Stimulated activated CD4-positive, alpha-beta T cell treated with anti-CD3 and anti-CD28 coated beads, TNF-alpha, amount 100 ng/mL, for 4 hours (primary cell): ENCODE measurements at places on chromosomes 1 and 21.
A peak's percentile ranks its signal among the peaks of the same experiment; 100 is the strongest.

DNA sequence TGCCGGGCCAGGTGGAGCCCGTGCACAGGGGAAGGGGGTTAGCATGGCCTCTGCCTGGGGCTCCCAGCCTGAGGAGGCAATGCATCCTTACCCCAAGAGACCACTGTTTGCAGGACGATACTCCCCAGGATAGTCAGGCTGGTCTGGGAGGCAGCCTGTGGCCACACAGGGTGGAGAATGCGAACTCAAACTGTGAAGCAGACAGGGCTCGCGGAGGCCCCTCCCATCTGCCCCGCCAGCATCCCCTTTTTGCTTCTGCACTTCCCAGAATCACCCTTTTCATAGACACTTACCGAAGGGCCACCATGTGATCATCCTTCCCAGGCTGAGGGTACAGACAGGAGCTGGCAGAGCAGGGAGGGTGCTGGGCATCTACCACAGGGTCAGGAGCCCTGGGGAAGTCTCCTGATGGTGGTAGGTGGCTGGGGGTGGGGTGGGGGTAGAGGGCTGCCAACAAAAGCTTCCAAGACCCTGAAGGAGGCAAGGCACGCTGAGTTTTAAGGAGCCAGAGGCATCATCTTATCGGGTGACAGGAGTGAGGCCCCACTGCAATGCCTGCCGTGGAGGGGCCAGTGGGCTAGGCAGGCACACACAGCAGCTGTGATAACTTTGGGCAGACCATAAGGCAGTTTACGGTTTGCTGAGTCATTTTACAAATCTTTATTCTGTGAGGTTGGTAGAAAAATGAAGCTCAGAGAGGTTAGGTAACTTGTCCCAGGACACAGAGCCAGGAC is 31.3 kb upstream of the BTG2 start:
- DNase-seq = no peak

GRCh38 chr21:45589686-45590245 is 47.5 kb upstream of the SLC19A1 start:
- no peak for DNase-seq

GRCh38 chr1:26401891-26402290 is 8.7 kb upstream of the LIN28A start:
- no peak for DNase-seq

DNA sequence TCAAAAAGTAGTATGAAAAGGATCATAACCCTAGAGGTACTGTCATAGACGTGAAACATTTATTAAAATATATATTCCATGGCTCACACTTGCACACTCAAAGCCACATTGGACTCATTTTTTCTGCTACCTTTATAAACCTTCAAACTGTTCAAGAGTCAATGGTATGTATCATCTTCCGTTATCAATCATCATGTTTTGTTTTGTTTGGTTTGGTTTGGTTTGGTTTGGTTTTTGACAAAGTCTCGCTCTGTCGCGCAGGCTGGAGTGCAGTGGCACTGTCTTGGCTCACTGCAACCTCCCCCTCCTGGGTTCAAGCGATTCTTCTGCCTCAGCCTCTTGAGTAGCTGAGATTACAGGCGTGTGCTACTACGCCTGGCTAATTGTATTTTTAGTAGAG is 1.8 kb downstream of the IFNAR2 start:
- DNase-seq = no peak

- DNase-seq = no peak
Measured at GRCh38 chr1:2110738-2111673, 60.8 kb downstream of the PRKCZ start.

DNA sequence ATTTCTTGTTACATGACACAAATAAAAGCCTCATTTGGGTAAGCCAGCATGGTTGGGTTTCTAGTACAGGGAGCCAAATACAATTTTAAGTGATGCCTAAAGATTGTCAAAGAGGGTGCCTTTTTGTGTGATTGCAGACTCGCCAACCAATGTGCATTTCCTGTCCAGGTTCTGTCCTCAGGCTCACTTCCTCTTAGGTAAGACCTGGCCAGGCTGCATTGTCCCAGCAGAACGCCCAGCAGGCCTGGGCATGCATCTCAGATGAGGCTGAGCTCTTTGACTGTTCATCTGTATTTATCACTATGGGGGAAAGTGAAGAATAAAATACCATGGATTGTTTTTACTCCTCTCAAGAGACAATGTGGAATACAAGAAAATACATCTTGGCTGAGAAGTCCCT is 49.7 kb downstream of the KCNC4 start:
- DNase-seq = no peak

DNA sequence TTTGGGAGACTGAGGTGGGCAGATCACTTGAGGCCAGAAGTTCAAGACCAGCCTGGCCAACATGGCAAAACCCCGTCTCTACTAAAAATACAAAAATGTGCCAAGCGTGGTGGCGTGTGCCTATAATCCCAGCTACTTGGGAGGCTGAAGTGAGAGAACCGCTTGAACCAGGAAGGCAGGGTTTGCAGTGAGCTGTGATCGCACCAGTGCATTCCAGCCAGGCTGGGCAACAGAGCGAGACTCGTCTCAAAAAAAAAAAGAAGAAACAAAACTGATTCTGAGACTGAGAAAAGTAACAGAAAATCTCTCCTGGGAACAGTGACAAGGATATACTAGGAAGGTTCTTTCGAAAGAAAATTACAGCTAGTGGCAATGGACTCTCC is 20.9 kb downstream of the USP48 start:
- no peak for DNase-seq

- no peak for DNase-seq
Measured at GRCh38 chr1:227449051-227449450, 114.3 kb upstream of the ZNF678 start.

DNA sequence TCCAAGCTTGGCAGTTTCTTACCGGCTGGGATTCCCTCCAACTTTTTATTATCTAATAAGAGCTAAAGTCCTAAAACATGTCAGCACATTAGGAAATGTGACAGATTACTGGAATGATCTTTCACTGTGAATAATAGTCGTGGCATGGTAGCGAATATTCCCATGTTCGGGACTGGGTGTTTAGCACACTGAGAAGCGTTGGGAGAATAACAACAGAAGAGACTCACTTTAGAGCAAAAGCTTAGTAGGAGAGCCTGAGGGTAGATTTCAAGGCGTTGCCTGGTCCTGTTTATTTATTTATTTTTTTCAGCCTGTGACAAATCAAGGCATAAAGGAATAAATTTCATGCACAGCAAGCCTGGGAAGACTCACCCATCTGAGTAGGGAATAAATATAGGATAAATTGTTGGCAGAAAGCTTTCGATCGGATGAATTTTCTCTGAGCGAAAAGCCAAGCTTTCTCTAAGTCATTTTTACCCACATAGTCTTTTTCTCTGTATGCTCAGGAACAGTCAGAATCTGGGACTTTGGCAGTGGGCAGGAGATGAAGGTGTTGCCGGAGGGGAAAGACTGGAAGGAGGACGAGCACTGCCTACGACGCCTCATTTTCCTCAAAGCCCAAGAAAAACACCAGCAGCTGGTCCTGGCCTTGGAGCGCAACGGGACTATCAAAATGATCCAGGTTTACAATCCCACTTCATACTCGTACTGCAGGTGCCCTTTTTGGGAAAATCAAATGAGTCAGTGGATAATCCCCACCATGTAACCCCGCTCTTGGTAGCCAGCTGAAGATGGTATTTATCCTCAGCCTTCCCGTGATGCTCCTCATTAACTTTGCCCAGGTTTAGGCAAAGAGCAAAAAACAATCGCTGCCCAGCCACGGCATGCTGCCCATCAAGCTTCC is 97.2 kb downstream of the WDR64 start:
- DNase-seq = no peak

GRCh38 chr1:217095050-217095622 is 371.9 kb upstream of the ESRRG start:
- DNase-seq = no peak

GRCh38 chr1:26858160-26858559 is 4.8 kb upstream of the SFN start:
- no peak for DNase-seq

- DNase-seq = peak; percentile 92
Measured at GRCh38 chr21:44927587-44928461, 7.1 kb upstream of the ITGB2 start.

- no peak for DNase-seq
Measured at GRCh38 chr1:223849352-223850254, 3.9 kb upstream of the TP53BP2 start.

DNA sequence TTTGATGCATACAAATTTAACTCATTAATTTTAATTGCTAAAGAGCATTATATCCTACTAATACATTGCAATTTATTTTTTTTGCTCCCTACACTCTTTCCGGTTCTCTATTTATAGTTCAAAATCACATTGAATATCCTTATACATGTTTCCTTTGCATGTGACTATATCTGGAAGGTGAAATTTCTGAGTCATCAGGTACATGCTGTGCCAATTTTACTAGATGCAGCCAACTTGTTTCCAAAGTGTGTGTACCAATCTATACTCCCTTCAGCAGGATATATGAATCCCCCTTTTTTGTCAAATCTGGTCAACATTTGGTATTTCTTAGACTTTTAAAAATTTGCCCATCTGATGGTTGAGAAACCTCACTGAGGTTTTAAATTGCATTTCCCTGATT is 602.9 kb upstream of the CAMK1G start:
- DNase-seq = no peak

DNA sequence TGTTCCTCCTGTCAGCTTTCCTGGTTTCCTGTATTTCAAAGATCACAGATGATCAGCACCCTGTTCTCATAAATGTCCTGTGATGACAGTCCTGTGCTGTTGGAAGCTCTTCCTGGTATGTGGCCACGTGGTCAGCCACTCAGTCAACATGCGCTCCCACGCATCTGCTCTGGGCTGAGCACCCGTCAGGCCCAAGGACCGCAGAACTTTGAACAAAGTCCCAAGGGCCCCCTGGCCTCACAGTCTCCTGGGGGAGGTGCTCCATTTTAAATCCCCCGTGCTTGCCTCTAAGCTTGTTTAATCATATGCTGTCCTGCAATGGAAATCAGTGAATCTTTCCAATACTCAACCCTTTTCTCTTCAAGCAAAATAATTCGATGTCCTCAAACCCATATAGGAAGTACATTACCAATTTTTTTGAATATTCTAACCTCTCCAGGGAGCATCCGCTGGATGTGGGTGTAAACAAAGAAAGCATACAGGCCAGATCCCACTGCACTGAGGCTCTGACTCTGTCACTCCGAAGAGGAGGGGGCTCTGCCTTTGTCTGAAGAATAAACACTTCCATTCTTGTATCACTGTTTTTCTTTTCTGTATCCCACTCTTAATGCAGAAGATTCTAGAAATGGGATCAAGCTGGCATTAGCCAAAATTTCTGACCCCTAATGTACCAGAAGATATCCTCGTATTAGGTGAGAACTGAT is 250.3 kb downstream of the SDCCAG8 start:
- no peak for DNase-seq

DNA sequence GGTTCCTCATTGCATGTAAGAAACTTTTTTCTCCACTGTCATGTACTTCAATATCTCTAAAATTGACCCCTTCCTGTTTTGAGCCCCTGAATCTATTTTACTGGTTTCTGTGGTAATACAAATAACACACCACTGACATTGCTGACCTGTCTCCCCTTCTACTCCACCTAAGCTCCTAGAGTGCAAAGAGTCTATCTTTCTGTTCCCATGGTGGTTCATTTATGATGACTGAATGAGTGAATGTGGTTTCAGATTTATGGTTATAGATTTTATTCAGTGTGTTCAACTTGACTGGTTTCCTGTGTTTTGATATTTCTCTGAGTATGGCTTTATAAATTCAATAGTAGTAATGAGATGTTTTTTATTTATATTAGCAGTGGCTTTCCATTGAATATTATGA is 127.7 kb downstream of the MAGI3 start:
- no peak for DNase-seq

- DNase-seq = no peak
Measured at GRCh38 chr1:3896396-3897000, 3.6 kb downstream of the C1orf174 start.

DNA sequence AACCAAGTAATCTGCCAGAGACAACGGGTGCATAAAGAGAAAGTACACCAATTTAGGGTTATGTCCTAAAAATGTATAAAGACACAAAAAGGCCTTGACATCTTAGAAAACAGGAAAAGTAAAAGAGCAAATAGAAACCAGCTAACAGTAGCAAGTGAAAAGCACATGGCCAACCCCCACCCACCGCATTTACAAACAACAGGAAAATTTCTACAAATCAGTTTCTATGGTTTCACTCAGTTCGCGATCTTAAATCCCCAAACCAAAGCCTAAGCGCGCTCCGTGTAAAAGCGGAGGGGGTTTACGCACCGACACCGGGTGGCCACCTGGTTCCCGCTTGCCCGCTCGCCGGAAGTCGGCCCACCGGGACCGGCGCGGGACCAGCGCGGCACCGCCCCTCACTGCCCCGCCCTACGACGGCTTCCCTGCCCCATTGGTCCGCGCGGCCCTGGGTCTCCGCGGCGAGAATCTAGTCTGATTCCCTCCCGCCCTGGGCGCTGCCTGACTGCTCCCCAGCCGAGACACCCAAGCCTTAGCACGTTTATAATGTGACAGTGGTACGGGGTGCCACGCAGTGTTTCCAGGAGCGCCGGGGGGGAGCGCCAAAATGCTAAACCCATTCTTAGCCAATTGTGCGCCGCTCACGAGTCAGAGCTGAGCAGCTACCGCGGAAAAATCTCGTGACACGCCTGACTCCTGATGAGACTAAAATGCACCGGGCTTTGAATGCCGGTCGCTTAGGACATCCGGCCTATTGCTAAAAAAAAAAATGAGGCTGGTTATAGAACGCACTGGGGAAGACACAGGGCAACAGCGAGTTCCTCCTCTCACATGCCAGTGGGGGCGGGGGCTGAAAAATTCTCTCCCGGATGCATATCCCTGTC is at the start of gene GART:
TSS of gene GART (minus strand) at position 362 of the 884 bp plus-strand sequence. CDS start 2,802 bp downstream, outside the sequence.
- peak; percentile 71 for DNase-seq

- no peak for DNase-seq
Measured at GRCh38 chr1:202348005-202348508, 442 bp upstream of the PPP1R12B start.

GRCh38 chr1:110440877-110441276 is 10.1 kb upstream of the PROK1 start:
- DNase-seq = no peak

DNA sequence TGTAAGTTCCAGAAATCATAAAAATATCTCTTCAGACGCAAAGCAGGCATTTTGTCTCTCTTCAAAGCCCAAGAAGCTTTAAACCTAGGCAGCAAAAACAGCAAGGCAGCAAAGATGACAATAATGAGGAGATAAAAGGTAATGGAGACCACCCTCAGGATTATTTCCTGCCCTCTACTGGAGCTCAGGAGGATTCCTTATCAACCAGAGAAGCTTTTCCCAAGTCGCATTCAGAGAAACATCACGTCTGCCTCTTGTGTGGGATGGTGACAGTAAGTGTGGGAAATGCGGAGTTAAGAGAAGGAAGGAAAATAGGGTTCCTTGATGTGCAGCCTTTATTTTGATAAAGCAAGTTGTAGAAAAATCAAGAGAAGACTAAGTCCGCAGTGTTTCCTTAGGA is 365.8 kb downstream of the RGS7 start:
- DNase-seq = no peak

DNA sequence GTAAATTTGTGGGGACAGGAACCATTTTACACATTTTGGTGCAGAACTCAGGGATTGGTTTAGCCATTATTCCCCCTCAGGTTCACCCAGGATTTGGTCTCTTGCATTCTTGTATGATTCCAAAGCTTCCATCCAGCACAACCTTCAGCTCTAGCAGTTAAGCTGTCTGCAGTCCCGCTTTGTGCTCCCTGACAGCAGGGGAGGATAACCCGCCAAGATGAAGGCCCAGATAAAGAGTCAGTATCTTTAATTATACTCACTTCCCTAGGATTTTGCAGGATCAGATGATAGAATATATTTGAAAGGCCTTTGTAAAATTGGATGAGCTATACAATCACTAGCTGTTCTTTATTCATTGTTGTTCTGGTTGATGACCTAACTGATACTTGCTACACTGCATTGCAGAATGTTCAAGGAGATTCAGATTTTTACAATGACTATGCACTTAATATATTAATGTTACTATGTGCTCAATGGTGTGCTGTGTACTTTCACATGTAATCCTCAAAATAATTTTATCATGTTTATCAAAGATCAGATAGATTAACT is 49.8 kb downstream of the SLC16A1 start:
- no peak for DNase-seq
